ENCODE measurements at places on chromosomes 2 and 18.
A peak's percentile ranks its signal among the peaks of the same experiment; 100 is the strongest.

DNA sequence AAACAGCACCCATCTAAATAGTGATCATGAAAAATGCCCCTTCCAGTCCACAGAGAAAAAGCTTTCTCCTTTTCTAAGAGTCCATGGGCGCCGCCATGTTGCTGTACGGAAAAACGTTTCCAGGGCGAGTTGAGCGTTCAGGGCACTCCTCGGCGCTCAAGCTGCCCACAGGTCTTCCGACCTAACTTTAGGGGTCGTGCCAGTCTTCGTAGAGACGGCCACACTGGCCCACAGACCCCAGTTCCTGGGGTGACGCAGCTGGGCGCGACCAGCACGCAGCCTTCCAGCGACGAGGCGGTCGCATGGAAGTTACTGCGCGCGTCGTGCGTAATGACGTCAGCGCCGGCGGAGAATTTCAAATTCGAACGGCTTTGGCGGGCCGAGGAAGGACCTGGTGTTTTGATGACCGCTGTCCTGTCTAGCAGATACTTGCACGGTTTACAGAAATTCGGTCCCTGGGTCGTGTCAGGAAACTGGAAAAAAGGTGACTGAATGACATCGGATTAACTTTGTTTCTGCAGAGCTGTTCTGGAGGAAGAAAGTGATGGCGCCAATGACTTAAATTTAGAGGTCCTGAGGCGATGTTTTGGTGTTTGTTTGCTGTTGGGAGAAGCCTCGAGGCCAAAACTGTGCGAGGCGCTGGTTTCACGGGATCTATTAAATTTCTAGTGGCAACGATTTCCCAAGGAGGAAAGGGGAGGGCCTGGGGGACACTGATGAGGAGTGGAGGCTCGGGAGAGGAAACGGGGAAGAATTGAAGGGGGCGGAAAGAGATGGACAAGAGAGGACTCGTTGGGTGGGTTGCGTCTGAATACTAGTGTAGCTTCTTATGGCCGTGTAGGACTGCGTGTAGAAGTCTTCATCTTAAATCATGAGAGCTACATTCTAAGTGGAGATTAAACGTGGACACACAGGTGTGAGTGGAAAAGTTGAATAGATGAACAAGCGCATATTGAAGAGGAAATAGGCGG is at the start of the genes METTL4 and NDC80:
Gene METTL4, minus strand, starts transcription at position 306 of the 971 bp plus-strand sequence. CDS start 4,289 bp downstream, outside the sequence.
Gene NDC80, plus strand, starts transcription at position 358 of the 971 bp plus-strand sequence. CDS start 1,429 bp downstream, outside the sequence.
- DNase-seq = peak; percentile 95

- DNase-seq = no peak
Observed at GRCh38 chr2:3645745-3646389, 12.1 kb upstream of the ALLC start.

- no peak for DNase-seq
Observed at GRCh38 chr2:173607606-173608311, 253.1 kb downstream of the CDCA7 start.

- DNase-seq = no peak
Observed at GRCh38 chr2:110140401-110140800, 24.8 kb upstream of the MALL start.

GRCh38 chr18:58788971-58789875 is 75.5 kb upstream of the ZNF532 start:
- no peak for DNase-seq

- DNase-seq = no peak
Observed at GRCh38 chr2:102172745-102173144, 14.1 kb upstream of the IL1RL2 start.

- DNase-seq = no peak
Observed at GRCh38 chr2:52292801-52293200, 1260.9 kb upstream of the NRXN1 start.

DNA sequence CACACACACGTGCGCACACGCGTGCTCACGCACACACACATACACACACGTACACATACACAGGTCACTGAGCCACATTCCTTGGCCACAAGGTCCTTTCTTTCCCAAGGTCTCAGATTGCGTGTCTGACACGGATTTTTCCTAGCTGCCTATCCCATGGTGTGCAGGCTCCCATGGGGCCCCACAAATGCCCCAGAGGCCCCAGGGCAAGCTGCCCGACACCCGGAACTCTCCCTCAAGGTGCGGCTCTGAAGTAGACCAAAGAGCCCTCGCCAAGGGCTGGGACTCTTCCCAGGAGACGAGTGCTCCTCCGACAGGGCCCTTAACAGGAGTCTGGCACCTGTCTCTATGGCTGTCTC is 46.7 kb downstream of the SDC1 start:
- no peak for DNase-seq

GRCh38 chr2:184031402-184032147 is 566.8 kb upstream of the ZNF804A start:
- no peak for DNase-seq

GRCh38 chr2:121124330-121124729 is 160.7 kb downstream of the TFCP2L1 start:
- no peak for DNase-seq

DNA sequence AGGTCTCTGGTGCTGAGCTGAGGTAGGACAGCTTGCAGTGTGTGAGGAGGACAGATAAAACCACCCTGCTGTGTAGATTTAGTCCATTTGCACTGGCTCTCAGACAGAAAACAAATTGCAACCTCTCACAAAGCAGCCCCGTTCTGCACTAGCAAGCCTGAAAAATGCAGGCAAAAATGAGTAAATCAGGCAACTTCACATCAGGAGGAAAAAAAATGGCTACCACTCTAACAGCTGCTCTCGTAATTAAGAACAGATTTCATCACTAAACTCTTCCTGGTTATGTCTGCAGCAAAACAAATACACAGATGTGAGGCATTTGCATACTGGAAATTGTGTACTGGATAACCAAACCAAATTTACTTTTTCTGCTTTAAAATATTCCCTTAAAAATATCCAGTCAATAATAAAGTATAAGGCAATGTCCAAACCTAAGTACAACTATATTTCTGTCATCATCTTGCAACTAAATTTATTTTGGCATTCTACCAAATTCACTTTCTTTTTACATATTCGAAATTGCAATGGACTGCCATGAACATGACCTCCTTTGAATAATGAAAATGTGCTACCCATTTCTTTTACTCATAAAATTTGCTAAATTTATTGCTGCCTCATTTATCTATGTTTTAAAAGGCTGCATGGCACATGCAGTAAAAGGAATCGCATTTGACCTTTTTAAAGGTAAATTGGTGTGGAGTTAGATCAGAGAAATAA is 157.4 kb downstream of the AFF3 start:
- DNase-seq = no peak

- no peak for DNase-seq
Observed at GRCh38 chr2:48398285-48399002, 131.5 kb upstream of the STON1 start.

DNA sequence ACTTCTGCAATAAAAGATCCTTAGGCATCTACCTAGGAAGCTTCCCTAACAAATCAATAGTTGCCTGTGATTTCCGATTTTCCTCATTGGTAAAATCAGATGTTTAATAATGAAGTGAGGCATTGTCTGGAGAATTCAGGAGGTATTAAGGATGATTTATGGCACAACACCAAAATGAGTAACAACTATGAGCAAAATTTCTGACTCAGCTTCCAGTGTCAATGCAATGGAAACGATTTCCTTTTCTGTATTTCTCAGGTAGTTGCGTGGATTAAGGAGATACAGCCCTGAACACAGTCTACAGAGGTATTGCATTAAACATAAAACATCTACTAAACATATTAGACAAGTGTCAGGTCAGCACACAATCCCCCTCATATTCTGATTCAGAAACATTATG is 99.5 kb downstream of the EPB41L3 start:
- no peak for DNase-seq

- no peak for DNase-seq
Observed at GRCh38 chr2:212384027-212384426, 154.6 kb downstream of the ERBB4 start.

GRCh38 chr2:84931384-84931821 is 25.9 kb downstream of the TMSB10 start:
- DNase-seq = peak; percentile 18

GRCh38 chr2:82641598-82642180 is 1817.4 kb downstream of the SUCLG1 start:
- no peak for DNase-seq

DNA sequence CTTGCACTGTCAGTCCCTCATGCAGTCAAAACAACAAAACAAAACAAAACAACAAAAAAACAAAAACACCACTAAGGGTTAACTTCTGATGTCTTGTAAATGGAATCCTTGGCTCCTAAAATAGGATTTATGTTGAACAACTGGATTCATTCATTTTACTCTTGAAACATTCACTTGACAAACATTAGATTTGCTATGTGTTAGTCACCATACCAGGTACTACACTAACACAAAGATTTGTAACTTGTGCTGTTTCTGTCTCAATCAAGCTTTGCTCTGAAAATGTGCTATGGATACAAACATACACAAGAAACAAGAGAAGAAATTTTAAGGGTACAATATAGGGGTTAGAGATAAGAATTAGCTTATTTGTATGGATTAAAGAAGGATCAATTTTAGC is 812.8 kb downstream of the LRP1B start:
- DNase-seq = no peak

DNA sequence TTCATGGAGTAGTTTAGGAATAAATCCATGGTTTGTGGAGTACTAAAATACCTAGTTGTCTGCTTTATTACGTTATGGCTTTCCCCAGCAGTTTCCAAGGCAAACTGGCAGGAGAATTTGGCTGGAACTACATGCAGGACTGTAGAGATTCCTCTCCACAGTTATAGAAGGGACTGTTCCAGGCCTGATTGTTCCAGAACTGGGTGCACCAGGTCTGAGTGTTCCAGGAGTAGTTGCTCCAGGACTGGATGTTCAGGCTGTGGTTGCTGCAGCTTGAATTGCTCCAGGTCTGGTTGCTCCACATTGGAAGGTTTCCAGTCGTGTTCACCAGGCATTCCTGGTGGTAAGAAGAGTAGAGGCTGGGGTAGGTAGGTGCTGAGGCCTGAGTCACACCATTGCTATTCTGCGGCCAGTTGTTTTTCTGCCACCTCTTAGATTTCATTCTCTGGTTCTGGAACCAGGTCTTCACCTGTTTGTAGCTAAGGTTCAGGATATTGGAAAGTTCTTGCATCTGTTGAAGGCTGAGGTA is 28.1 kb downstream of the SGPP2 start:
- no peak for DNase-seq

DNA sequence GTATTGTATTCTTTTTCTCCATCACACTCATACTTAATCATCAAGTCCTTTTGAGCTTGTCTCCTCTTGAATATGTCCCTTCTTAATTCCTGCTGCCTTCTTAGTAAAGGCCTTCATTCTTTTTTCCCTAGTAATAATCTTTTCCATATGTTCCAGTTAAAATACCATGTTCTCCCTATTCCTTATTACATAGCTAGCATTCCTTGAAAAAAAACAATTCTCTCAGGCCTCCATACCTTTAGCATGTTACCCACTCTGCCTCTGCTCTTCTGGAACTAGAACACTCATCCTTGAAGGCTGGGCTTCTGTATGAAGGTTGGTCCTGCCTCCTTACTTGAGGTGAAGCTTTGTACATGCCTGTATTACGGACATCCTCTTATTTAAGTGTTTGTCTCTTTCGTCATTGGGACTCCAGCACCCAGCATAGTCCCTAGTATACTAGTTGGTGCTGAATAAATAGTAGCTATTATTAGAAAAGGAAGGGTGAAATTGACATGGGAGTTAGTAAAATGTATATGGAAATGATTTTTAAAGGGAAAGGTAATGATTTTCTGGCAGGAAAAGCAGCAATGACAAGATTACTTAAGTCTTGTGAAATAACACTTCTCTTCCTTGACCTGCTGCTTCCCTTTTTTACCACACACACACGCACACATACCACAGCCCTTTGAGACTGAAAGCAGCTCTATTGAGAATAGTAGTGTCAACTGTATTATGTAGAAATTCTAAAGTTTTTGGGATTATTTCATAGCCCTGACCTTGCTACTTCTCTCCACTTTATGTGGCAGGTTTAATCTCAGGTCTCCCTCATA is 45.6 kb downstream of the REL start:
- no peak for DNase-seq

- DNase-seq = no peak
Observed at GRCh38 chr2:220053919-220054318, 426.5 kb downstream of the SLC4A3 start.

- DNase-seq = no peak
Observed at GRCh38 chr2:52034706-52035105, 1002.8 kb upstream of the NRXN1 start.

- no peak for DNase-seq
Observed at GRCh38 chr2:128997166-128997866, 678.6 kb upstream of the HS6ST1 start.

- no peak for DNase-seq
Observed at GRCh38 chr2:222945887-222946286, 85.1 kb downstream of the ACSL3 start.

- no peak for DNase-seq
Observed at GRCh38 chr2:239278941-239279365, 121.9 kb downstream of the HDAC4 start.

- DNase-seq = no peak
Observed at GRCh38 chr18:59752666-59753065, 55.4 kb upstream of the CCBE1 start.

DNA sequence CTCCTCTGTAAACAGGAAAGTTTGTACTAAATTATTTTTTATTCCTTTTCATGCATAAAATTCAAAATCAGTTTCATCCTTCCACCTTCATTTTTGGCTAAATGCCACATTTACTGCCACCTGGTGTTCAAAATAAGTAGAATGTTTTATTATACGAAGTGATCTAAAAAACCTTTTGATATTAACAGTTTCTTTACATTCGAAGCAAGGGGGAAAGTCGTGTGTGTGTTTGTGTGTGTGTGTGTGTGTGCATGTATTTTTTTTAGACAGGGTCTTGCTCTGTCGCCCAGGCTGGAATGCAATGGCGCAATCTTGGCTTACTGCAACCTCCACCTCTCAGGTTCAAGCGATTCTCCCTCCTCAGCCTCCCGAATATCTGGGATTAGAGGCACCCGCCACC is 9.0 kb upstream of the SCN9A start:
- DNase-seq = peak; percentile 59

GRCh38 chr2:48248251-48248933 is 281.6 kb upstream of the STON1 start:
- DNase-seq = peak; percentile 19

- no peak for DNase-seq
Observed at GRCh38 chr2:173631127-173631460, 276.4 kb downstream of the CDCA7 start.

GRCh38 chr2:62996534-62997186 is 54.0 kb upstream of the OTX1 start:
- no peak for DNase-seq

DNA sequence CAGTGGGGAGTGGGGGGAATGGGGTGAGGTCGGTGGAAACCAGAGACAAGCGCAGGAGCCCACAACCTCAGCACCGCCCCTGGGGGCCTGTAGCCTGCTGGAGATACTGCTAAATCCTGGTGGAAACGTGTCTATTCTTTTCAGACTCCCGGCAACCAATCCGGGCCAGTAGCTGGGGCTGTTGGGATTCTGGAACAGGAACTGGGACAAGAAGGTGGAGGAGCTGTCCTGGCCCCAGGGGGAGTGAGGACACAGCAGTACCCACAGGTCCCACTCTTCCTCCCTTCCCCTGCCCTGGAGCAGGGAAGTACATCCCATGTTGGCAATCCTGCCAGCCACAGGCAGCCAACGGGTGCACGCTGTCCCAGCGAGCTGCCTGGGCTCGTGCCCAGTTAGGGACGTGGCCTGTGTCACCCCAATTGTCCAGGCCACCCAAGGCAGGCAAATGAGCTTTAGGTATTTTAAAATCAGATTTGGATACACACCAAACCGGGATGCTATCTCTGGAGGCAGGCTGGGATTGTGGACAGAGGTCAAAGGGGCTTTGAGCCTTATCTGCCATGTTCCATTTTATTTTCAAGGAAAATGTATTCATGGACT is 51.8 kb downstream of the HS1BP3 start:
- no peak for DNase-seq

Data from RPMI8226 (cell line).